Activated CD4-positive, alpha-beta memory T cell treated with anti-CD3 and anti-CD28 coated beads for 36 hours (primary cell): ENCODE measurements at places on chromosomes 12 and 14.

GRCh38 chr12:75986001-75986746 is 45.4 kb downstream of the PHLDA1 start:
- H3K27ac ChIP-seq = no peak overlapping the region
- H3K36me3 ChIP-seq = peaks cover 9% of the 10 kb centered on the region
- no peak for DNase-seq
- H3K4me3 ChIP-seq = no peak overlapping the region
- peaks cover 42% of the 10 kb centered on the region for H3K4me1 ChIP-seq

DNA sequence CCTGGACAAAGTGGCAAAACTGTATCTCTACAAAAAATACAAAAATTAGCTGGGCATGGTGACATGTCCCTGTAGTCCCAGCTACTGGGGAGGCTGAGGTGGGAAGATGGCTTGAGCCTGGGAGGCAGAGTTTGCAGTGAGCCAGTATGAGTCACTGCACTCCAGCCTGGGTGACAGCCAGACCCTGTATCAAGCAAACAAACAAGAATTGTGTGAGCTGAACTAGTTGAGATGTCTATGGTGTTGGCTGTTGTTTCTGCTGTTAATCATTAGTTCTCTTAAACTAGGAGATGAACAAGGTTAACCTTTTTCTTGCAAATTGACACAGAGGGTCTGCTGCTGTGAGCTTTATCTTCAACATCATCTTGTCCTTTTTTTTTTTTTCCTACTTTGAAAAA is 23.6 kb downstream of the RASSF3 start:
- H3K4me3 ChIP-seq = no peak overlapping the region
- peak overlapping the region; percentile 44 for H3K27ac ChIP-seq
- no peaks in the 10 kb centered on the region for H3K27me3 ChIP-seq
- H3K4me1 ChIP-seq = peaks cover 72% of the 10 kb centered on the region
- peak; percentile 49 for DNase-seq

GRCh38 chr12:104136577-104136976 is 1.4 kb downstream of the NFYB start:
- peaks cover 19% of the 10 kb centered on the region for H3K4me1 ChIP-seq
- no peaks in the 10 kb centered on the region for H3K27me3 ChIP-seq
- DNase-seq = no peak
- H3K4me3 ChIP-seq = peak overlapping the region; percentile 83
- peaks cover 7% of the 10 kb centered on the region for H3K36me3 ChIP-seq
- peak overlapping the region; percentile 84 for H3K27ac ChIP-seq

DNA sequence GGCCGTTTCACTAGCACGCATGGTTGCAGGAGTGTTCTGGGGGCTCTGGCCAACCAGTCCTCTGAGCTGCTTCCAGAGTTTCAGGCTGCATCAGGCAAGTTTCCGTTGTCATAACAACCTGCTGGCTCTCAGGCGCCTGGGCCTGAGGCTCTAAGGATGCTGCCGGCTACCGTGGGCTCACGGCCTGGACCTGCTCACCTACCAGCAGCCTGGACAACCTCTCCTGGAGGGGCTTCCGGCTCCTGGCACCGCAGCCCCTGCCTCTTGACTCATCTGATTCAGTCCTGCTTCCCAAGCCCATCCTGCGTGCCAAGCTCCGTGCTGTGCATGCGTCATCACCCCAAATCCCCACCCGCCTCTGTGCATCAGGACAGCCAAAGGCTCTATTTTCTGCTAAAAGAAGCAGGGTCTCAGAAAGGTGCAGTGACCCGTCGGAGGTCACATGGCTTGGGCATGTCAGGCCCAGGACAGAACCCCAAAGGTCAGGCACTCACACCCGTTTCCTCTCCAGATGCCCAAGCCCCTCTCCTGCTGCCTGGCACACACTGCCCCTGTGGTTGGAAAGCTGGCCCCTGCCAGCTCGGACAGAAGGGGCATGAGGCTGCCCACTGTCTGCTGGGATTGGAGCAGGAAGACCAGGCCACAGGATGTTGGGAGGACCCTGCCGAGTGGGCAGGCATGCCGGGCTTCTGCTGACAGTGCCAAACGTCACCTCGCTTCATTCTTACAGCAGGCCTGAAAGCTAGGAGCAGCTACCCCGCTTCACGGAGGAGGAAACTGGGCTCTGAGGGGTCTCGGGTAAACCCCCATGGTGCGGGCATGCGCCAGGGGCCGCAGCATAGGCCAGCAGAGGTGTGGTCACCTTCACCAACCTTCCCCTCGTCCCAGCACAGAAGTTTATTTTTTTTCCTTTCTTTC is 5.7 kb downstream of the BEGAIN start:
- H3K36me3 ChIP-seq = no peaks in the 10 kb centered on the region
- no peaks in the 10 kb centered on the region for H3K27me3 ChIP-seq
- peaks cover 2% of the 10 kb centered on the region for H3K4me1 ChIP-seq
- no peak for DNase-seq

DNA sequence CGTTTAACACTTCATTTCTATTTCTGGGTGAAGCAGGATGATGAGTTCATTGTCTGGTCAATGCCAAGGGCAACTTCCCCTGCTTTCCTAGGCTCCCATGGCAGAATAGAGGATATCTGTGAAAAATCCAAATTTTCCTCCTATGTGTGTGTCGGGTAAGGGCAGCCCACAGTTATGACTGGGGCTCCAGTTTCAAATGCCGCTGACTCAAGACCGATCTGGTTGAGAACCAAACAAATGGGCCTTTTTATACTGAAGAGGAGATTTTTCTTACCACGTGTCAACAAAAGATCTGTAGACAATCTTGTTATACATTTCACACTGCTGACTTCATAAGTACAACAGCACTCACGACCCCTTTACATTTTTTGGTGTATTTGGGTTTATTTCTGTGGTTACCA is 120.8 kb downstream of the CHST11 start:
- peaks cover 7% of the 10 kb centered on the region for H3K36me3 ChIP-seq
- peak; percentile 26 for DNase-seq
- H3K4me1 ChIP-seq = peaks cover 67% of the 10 kb centered on the region
- peak overlapping the region; percentile 34 for H3K27ac ChIP-seq
- H3K4me3 ChIP-seq = no peak overlapping the region

DNA sequence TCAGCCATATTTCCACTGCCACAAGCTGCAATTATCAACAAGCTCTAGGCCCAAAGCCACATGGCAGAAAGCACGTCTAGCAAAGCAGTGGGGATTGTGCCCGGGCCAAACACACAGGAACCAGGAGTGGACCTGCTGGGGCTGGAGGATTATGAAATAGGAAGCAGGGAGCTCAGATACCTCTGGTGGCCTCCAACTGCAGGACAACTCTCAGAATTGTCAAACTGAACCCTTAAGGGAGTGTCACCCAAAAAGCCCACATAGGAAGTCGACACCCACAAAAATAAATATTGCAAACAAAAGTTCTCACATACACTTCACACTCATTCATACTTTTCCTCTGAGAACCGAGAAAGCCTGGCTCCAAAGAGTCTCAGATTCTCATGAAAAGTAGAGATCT is 26.1 kb downstream of the KCTD10 start:
- no peak overlapping the region for H3K27ac ChIP-seq
- H3K4me1 ChIP-seq = no peaks in the 10 kb centered on the region
- DNase-seq = no peak
- H3K27me3 ChIP-seq = no peaks in the 10 kb centered on the region
- no peak overlapping the region for H3K4me3 ChIP-seq

- no peaks in the 10 kb centered on the region for H3K27me3 ChIP-seq
- no peak overlapping the region for H3K27ac ChIP-seq
- H3K4me3 ChIP-seq = no peak overlapping the region
- no peaks in the 10 kb centered on the region for H3K36me3 ChIP-seq
These were observed 58.1 kb downstream of the PLEKHG3 start for GRCh38 chr14:64762044-64763034.

DNA sequence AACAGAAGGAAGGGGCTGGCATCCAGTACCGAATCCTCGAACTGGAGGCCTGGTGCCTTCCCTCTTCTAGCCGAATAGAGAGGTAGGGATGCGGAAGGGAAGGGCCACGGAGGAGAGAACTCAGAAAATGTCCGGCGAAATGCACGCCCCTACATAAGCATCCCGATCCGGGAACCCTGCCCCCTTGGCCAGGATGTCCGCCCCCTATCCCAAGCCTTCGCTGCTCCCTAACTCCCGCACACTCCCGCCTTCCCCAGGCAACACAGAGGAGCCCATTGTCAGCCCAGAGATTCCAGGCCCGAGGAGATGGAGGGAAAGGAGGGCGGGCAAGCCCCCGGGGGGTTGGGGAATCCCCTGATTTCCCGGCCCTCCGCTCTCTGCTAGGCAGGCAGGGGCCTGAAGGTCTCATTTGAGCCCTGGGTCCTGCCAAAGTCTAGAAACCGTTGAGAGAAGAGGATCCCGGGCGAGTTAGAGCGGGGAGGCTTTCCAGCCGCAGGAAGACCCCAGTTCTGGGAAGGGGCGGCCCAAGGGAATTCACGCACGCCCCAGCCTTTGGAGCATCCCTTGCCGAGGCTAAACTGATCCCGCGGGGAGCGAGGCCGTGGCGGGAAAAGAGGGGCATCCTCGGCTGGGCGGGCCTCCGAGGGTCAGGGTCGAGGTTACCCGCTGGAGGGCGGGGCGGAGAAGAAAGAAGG is 569 bp upstream of the ARHGEF40 start:
- H3K4me1 ChIP-seq = peaks cover 33% of the 10 kb centered on the region
- peak overlapping the region; percentile 69 for H3K4me3 ChIP-seq
- H3K27me3 ChIP-seq = peaks cover 56% of the 10 kb centered on the region
- H3K36me3 ChIP-seq = no peaks in the 10 kb centered on the region
- DNase-seq = no peak
- H3K27ac ChIP-seq = no peak overlapping the region

- H3K4me1 ChIP-seq = no peaks in the 10 kb centered on the region
- H3K4me3 ChIP-seq = no peak overlapping the region
- DNase-seq = no peak
- H3K27ac ChIP-seq = no peak overlapping the region
- peaks cover 6% of the 10 kb centered on the region for H3K27me3 ChIP-seq
These were observed 30.9 kb upstream of the SYNDIG1L start for GRCh38 chr14:74456684-74457564.

DNA sequence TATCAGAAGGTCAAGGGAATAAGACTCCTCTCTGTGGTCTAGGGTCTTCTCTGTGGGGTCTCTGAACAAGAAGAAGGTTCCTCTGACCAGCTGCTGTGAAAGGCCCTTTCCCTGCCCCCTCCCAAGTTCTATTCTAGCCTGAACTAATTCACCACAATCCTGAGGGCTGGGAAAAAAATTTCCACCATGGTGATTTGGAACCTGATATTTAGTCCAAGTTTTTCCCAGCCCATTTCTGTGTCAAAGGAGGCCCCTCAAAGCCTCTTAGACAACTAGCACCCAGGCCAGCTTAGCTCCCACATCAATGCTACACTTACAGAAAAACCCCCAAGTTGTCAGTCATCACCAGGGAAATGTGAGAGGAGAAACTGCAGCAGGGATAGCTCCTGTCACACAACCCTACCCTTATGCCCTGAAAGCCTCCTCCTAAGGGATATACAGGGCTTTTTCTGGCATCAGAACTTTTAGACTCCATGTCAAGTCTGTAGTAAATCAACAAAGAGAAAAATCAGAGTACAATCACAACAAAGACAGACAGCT is 4.5 kb downstream of the FMNL3 start:
- no peaks in the 10 kb centered on the region for H3K36me3 ChIP-seq
- no peak for DNase-seq
- H3K4me3 ChIP-seq = no peak overlapping the region
- H3K4me1 ChIP-seq = peaks cover 65% of the 10 kb centered on the region

GRCh38 chr14:33062476-33062875 is 123.8 kb downstream of the NPAS3 start:
- H3K4me3 ChIP-seq = no peak overlapping the region
- H3K27ac ChIP-seq = no peak overlapping the region
- H3K36me3 ChIP-seq = no peaks in the 10 kb centered on the region
- no peak for DNase-seq
- no peaks in the 10 kb centered on the region for H3K27me3 ChIP-seq
- H3K4me1 ChIP-seq = no peaks in the 10 kb centered on the region

DNA sequence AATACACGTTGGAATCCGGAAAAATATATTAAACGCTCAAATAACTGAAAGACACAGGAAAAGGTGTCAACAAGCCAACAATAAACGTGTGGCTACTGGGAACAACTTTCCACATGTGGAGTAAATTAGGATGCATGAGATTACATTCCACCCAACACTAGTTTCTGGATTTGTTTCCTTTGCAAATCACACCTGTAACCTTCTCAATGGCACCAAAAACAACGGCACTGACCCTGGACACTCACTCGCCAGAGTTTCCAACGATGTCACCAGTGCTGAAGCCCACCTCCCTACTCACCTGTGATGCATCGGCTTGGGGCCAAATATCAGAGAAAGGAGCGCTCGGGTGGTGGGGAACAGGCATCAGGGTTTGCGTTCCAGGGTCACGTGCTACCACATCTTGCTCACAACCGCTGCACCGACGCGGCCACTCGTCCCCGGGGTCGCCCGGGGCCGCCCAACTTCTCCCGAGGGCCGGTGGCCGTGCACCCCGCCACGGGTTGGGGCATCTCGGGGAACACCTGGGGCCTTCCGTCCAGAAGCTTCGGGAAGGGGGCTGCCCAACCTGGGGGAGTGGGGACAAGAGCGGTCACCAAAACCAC is 629 bp downstream of the PRDM4 start:
- H3K36me3 ChIP-seq = peaks cover 24% of the 10 kb centered on the region
- no peaks in the 10 kb centered on the region for H3K27me3 ChIP-seq
- H3K27ac ChIP-seq = peak overlapping the region; percentile 88
- DNase-seq = peak; percentile 63
- peak overlapping the region; percentile 92 for H3K4me3 ChIP-seq

DNA sequence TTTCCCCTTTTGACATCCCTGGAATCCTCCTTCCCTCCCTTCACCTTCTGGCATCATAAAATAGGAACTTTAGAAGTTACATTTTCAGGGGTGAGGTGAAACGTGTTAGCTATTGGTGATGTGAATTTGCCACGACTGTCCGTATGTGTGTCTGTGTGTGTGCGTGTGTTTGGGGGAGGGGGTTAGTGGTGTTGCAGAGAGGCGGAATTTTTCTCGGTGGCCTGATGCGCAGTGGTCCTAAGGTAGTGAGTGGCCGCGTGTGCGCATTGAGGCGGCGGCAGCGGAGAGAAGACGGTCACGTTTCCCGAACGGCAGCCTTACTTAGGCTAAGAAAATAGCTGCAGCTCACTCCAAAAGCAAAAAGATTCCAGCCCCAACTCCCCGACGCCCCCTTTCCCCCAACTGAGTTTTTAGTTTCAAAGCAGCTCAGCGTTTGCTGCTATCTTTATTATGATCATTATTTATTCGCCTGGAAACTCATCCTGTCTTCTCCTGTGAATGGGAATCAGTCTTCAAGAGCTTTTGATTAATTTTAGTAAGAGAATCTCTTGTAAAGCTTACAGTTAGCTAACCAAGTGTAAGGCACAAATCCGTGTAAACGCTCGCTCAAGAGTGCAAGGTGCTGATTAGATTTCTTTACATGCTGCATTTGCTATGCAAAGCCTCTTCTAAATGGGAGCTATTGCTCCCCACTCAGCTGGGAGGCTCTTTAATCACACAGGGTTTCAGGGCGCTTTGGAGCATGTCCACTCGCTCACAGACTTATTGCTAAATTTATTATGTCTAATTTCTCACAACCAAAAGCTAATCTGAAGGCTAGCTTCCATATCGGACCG is 4.7 kb downstream of the FLRT2 start:
- peaks cover 50% of the 10 kb centered on the region for H3K27me3 ChIP-seq
- H3K4me1 ChIP-seq = peaks cover 10% of the 10 kb centered on the region
- H3K36me3 ChIP-seq = peaks cover 3% of the 10 kb centered on the region
- no peak overlapping the region for H3K27ac ChIP-seq
- H3K4me3 ChIP-seq = no peak overlapping the region
- DNase-seq = no peak

GRCh38 chr14:89493406-89493805 is 76.4 kb upstream of the FOXN3 start:
- peaks cover 3% of the 10 kb centered on the region for H3K4me1 ChIP-seq
- H3K27me3 ChIP-seq = no peaks in the 10 kb centered on the region
- no peaks in the 10 kb centered on the region for H3K36me3 ChIP-seq
- no peak overlapping the region for H3K27ac ChIP-seq
- H3K4me3 ChIP-seq = no peak overlapping the region

- no peak overlapping the region for H3K27ac ChIP-seq
- peaks cover 39% of the 10 kb centered on the region for H3K27me3 ChIP-seq
- H3K4me3 ChIP-seq = no peak overlapping the region
- no peak for DNase-seq
These were observed 48.6 kb downstream of the IRAK3 start for GRCh38 chr12:66237505-66238175.
